ENCODE measurements at places on chromosomes 16 and 17.

DNA sequence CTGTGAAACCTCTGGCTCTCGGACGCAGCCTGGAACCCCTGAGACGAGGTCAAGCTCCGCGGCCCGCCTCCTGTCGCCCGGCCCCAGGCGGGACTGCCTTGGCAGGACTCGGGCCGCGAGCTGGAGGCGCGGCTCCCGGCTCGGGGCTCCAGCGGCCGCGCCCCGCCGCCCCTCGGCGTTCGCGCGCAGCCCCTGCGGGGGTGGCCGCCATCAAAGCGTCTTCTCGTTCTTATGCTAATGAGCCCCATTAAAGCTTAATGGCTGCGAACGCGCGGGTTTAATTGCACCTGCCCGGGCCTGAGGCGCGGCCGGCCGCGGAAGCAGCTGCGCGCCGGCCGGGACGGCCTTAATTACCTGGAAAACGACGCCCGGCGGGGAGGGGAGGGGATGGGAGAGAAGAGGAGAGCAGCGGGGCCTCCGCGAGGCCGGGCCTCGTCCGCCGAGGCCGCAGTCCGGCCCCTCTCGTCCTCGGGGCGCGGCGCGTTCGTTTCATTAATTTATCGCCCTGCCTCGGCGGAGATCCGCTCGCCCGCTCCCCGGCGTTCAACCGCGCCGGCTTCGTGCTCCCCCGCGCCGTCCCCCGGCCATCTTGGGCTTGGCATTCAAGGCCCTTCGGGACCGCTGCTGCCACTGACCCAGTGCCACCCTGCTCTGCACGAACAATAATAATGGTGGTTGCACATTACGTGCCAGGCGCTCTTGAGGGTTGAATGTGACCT lies 19.2 kb downstream of the RAI1 start:
- no peak for DNase-seq

DNA sequence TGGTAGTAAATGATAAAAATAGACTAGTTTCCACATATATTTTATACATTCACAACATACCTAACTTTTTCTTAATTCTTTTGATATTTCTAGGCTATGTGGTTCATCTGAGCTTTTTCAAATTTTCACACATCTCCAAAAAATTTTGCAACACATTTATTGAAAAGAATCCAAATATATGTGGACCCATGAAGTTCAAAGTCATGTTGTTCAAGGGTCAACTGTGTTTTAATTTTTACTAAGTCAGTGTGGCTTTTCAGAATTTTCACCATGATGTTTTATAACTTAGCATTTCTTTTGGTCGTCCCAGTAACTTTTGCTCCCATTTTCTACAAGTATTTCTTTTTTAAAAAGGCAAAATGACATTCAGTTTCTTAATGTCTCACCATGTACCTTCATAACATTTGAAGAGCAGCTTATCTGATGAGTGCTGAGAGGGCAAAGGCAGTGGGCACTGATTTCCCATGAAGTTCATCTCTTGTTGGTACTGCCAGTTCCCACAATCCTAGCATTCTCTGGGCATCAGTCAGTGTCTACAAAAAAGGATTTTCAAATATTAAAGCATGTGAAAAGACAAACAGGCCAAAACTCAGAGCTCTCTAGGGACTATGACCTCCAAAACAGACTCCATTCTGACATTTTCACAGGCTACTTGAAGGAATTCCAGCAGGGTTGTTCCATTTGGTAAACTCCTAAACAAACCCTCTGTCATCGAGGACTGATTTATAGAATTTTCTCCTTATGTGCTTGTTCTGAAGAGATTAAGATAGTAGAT lies 80.3 kb downstream of the MRTFB start:
- no peak for DNase-seq

GRCh38 chr17:11880714-11881113 lies 116.6 kb downstream of the ZNF18 start:
- DNase-seq = no peak

- DNase-seq = no peak
These were observed at the start of gene SMIM36 for GRCh38 chr17:55510986-55511721. TSS of gene SMIM36 (minus strand) at chr17:55511452.

DNA sequence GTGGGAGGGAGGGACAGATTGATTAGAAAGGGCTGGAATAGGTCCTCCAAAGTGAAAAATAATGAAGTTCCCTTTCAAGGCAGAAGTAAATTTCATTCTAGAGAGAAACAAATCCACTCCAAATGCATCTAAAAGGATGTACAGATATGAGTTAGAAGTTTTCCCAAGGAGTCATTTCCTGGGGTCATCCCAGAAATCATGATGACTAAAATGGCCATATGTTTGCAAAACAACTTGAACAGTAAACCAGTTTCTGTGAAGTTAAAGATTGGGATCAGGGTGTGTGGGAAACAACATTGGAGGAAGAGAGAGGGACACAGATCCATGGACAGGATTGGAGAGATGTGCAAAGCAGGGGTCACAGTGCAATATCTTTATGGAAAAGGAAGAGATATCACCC lies 32.5 kb upstream of the ARHGAP44 start:
- DNase-seq = no peak

- DNase-seq = no peak
These were observed 14.5 kb upstream of the RASL10B start for GRCh38 chr17:35716897-35717465.

GRCh38 chr16:88436796-88437195 lies 16.3 kb upstream of the ZFPM1 start:
- DNase-seq = no peak

DNA sequence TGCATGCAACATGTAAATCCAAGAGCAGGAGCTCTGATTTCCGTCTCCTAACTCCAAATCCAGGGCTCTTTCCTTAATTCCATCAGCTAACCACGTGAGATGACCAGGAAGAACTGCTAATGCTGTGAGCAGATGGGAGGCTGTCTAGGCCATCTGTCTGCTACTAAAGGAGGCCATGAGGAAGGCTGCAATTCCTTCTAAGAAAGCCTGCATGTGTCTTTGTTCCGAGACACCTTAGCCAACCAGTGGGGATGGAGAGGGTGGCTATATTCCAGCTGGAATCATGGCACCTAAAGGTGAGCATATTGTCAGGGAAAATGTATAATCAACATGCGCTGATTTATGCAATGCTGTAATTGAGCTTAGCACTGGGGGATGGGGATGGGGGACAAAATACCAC lies 267.2 kb upstream of the CDH5 start:
- no peak for DNase-seq

GRCh38 chr17:78729641-78730040 lies 52.4 kb downstream of the CYTH1 start:
- no peak for DNase-seq

DNA sequence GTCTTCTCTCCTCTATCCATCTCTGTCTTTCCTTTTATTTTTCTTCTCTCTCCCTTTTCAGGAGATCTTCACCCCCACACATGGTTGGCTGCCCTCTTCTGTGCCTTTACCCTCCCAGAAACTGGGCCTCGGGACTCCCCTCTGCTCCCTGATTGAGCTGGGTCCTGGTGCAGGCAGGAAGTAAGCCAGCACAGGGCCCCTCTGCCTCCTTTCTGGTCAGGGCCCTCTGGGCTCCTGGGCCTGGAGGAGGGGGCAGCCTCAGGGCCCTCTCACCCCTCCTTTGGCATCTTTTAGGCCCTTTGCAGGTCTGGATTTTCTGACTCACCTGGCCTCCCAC lies 21.1 kb upstream of the TAC4 start:
- DNase-seq = no peak

DNA sequence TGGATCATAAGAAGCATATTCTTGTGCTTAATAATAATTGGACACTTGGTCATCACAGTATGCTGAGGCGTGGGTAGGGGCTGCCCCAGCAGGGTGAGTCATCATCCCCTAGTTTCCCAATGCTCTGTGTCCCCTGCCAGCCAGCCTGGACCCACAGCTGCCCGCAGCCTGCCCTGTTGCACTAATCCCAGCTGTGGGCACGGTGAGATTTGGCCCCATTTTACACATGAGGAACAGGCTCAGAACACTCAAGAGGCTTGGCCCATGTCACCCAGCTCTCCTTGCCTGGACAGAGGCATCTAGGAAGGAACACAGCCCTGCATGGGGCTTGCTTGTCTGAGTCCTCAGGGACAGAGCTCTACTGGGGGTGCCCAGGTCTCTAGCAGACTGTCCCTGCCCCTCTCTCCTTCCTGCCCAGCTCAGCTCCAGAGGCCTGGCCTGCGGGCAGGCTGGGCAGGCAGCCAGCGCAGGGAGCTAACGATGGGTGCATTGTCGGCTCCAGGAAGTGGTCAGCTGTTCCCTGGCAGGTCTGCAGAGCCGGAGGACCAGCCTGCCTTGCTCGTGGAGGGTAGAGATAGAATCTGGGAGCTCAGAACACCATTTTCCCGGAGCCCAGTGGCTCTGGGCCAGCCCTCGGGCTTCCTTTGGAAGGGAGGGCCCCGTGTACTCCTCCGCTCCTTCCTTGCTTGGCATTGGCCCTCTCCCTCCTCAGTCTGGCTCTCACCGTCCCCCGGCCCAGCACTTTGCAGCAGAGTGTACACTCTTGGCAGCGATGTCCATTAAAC lies 189.4 kb downstream of the RAB11FIP4 start:
- DNase-seq = no peak

DNA sequence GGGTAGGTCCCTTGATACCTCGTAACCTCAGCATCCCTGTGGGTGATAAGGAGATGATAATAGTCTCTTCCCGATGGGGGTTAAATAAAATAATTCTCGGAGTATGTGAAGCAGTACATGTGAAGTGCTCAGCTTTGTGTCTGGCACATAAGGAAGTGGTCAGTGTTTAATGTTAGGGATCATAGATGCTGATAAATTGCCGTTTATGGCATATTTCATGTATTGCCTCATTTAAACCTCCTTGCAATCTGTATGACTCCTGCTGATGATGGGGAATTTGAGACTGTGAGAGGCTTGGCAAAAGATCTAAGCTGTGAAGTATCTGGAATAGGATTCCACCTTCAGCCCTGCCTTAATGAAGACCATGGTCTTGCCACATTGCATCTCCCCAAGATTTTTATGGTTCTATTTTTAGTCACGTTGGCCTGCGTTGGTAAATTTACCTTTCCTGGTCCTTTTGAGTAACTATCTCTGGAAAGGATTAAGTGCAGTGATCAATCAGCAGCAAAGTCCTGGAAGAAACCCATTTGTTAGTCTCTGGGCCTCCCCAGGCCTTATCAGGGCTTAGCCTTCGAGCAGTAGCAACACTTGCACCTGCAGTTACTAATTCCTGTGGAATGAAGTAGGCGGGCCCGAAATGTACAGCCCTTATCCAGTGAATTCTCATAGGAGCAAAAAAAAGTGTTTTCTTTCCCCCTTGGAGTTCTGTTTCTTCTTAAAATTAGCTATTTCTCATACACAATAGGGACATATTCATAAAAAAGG lies 144.9 kb downstream of the WWOX start:
- DNase-seq = no peak

- DNase-seq = no peak
These were observed 234.7 kb downstream of the SNX29 start for GRCh38 chr16:12210925-12211869.

DNA sequence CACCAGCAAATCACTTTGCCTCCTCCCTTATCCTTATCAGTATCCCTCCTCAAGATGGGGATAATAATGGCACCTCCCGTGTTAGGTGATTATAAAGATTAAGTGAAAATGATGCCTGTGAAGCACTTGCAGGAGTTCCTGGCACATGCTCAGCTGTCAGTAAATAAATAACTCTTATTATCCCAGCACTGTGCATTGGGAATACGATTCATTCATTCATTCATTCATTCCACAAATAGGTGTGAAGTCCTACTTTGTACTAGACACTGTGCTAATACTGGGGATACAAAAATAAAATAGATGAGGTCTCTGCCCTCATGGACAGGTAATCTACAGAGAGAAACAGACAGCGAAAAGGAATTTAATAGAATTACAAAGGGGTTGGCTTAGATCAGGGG lies 2.0 kb downstream of the XYLT2 start:
- no peak for DNase-seq

DNA sequence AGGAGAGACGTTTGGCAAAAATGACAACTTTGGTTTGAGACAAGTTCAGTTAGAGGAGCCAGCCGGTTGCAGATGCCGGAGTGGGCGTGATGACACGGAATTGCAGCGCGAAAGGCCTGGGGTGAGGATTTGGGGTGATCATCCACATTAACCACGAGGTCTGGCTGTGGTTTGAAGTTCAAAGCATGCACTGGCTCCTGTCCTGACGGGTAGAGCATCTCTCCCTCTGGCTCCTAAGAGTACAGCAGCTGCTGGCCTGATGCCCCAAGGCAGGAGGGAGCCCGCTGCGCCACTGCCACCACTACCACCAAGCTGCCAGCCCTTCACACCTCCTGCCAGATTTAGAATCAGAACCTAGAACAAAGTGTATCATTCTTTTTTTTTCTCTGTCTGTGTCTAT lies 3.7 kb downstream of the RHBDL3 start:
- DNase-seq = no peak

- no peak for DNase-seq
These were observed 3.3 kb downstream of the RND2 start for GRCh38 chr17:43028221-43028861.

DNA sequence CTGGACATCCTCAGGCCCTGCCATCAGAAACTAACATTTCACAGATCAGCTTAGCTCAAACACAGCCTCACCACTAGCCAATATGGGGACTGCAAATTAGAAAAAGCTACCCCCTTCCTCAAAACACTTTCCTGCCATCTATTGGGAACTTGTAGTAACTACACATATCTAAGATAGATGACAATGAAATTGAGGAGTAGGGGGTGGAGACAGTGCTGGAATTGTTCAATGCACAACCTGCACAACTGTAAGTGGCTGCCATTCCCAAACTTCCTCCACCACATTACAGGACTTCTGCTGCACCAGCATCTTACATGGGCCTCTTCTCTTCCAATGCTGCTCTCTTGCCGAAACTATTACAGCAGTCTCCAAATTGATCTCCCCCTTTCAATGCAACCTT lies 21.9 kb downstream of the AIPL1 start:
- DNase-seq = no peak

DNA sequence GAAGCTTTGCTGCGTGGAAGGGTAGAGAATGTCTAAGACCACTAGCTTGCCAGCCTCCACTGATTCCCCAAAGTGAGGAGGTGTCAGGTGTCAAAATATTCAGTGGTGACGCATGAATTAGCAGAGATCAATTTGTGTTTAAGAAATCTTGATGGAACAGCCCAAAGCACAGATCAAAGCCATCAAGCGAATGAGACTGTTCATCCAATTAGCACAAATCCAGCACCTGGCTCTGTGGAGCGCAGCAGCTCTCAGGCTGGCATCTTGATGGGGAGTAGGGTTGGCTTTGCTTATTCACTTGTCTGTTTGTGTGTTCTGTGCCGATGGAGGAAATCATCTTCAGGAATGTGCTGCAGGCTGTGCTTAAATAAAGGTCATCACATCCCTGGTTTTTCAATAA lies 456.8 kb upstream of the CCL2 start:
- no peak for DNase-seq
